Left renal pelvis (tissue), 4 donors: ENCODE measurements at places on chromosomes 4 and X. TPM values are rescaled to one million over a fixed set of nuclear protein-coding genes. Genes with fewer than 3 reads are reported as not detected.

Gene PF4V1
- polyA plus RNA-seq, result 1.4 TPM

Gene TMPRSS11B
- polyA plus RNA-seq, result 0.09 TPM

GRCh38 chrX:149961572-149961971 is 23.3 kb upstream of the EOLA2 start:
- DNase-seq, result no peak

- DNase-seq, result no peak
These were observed 332.5 kb upstream of the TRAM1L1 start for GRCh38 chr4:117417856-117418255.

GRCh38 chr4:129561886-129562671 is 466.1 kb downstream of the C4orf33 start:
- DNase-seq, result no peak

DNA sequence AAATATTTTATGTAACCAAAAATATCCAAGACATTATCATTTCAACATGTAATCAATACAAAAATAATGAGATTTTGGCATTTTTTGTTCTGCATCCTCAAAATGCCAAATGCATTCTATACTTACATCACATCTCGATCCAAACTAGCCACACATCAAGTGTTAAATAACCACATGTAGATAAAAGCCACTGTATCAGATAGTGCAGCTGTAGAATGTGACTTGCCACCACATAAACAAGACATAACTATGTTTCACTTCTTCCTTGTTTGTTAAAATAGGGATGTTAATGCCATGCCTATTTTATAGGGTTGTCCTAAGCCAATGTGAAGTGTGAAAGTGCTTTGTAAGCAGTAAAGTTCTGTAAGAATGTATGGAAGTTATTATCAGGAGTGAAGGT is 20.9 kb downstream of the INTS6L start:
- no peak for DNase-seq

DNA sequence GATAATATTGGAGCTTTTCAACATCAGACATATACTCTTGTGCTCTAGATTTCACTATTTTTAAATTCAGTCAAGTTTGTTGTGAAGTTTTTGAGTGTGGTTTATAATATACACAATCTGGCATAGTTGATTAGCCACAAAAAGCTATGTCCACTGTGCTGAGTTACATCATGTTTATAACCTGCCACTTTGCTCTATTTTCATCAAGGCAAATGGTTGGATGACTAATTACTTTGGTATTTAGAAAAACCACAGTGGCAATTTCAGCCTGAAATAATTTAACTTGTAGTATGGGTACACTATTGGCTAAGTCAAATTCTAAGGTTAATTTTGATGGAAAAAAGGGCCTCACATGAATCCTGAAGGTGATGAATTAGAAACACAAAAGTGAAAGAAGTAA is 262.6 kb downstream of the C4orf33 start:
- DNase-seq, result no peak

DNA sequence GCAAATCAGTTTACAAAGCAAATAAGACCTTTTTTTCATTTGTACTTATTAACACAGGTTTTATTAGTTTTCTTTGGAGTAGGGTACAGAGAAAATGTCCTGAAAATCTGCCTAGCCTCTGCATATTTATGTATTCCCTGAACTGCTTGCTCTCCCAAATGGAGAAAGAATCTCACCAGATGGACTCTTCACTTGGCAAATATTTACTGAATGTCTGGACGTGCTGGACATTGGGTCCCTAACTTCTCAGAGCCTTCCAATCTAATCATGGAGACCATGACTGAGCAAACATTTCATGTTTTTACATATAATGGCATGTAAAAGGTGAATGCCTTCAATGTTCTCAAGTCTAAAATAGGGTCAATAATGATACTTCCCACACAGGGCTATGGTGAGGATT is 126.0 kb downstream of the CHRDL1 start:
- DNase-seq, result no peak
